ENCODE measurements at places on chromosomes 5 and 9.

DNA sequence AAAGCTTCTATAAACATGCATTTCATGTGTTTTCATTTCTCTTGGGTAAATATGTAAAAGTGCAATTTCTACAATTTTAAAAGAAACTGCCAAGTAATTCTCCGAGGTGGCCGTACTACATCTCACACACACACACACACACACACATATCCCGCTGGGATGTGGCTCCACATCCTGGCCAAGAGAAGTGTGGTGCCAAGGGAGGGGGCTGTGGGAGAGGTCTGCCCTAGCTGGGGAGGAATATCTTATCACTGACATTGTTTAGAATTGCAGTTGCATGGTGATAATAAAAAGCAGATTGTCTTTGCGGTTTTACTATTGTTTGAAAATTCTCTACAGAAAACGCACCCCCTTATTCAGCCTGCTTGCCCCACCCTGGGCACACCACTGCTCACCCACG is 558.4 kb downstream of the BNC2 start:
- no peak for DNase-seq

DNA sequence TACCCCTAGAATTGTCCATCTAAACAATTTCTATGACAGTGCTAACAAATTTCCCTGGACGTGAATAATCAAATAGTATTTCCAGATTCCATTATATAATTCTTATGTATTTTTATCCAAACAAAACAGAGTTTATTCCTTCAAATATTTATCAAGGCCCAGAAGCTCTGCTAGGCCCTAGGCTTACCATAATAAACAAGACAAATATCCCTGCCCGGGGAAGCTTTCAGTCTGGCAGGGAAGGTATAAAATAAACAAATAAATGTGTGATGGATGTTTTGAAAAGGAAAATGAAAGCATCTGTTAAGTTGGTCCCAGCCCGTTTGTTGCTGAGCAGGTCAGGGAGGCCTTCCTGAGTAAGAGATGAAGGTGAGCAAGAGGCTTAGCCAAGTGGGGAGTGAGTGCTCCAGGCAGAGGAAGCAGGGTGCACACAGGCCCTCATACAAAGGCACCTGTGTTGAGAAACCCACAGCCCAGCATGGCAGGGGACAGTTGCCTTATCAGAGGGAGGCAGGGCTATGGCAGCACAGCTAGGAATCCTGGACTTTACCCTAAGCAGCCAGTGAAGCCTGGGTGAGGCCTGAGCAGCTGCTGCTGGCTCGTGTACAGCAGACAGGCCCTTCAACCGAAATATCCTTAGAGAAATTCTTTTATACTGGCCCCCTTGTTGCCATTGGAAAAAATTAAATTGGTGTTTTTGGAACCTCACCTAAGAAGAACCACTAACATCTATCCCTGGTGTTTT is 7.7 kb upstream of the SLC35D2 start:
- DNase-seq: no peak

GRCh38 chr5:132475987-132476875 is 14.3 kb downstream of the IRF1 start:
- no peak for DNase-seq

DNA sequence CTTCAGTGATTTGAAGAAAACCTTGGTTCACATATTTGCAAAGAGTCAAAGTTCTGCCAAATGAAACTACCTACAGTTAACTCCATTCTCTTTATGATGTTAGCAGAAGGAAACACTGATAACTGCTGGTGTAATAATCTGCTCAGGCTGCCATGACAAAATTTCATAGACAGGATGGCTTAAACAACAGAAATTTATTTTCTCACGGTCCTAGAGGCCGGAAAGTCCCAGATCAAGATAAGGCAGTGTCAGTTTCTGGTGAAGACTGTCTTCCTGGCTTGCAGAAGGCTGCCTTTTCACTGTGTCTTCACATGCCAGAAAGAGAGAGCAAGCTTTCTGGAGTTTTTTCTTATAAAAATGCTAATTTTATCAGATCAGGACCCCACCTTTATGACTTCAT is 102.4 kb upstream of the PARP8 start:
- DNase-seq: no peak

DNA sequence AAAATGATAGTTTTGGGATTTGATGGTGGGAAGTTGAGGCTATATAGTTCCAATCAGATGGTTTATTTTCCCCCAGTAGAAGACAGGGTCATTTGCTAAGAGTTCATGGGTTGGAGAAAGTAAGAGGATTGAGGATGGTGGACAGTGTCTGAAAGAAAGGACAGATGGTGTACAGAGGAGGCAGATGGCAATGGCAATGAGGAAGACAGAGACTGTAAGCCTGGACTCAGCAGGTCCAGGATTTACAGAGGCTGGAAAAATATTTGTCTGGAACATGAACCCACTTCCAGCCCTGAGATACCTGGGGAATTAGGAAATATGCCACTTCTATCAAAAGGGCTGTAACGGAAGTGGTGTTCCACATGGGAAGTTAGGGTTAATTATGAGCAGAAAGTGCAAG is 84.5 kb downstream of the PCSK1 start:
- DNase-seq: no peak
